H1 (cell line): ENCODE measurements at places on chromosomes 7 and 10.

DNA sequence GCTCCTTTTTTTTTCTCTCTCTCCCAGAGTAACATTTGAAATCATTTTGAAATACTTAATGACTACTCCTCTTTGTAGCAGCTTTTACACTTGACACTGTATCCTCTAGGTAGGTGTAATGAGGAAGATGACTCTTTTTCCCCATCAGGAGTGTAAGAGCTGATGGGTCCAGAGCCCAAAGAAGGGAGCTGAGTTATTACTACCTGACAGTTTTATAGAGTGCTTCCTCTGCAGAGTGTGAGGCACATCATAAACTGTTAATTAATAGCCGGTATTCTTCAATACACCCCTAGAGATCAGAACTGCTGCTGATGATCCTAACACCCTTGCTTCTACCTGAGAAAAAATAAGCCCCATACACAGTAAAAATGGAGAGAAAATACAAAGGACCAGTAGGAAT, 279.8 kb upstream of the SEMA3A start:
- no peak for DNase-seq

DNA sequence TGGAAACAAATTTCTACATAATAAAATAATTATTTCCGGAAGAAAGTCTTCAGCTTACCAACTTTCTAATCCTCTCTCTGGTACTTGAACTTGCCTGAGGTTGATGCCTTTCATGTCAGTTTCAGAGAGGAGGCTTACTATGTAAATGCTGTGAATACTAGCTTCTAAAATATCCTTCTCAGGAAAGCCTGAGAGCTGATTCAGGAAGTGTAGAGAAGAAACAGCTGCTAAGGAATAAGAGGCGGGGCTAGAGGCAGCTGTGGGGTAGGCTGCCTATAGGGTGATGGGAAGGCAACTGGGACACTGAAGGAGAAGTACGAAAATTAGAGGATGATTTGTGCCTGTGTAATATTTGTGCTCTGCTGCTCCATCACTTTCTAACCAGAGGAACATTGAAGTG, 69.3 kb downstream of the AVL9 start:
- DNase-seq: no peak

DNA sequence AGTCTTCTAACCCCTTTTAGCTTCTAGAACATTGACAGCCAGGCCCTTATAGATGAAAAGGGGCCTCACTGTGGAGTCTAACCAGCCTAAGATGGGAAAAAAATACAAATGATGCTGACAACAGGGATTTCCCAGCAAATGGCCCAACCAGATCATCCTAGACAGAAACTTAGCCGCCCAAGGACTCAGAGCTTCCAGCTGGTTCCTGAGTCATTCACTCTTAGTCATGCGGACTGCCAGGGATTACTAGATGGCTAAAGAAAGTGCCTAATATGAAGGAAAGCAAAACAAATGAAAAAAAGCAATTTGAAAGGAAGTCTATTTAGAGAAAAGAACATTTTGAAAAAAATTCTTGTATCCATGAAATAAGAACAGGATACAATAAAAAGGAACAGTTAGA, 23.7 kb downstream of the TSPAN14 start:
- DNase-seq: no peak

GRCh38 chr7:80257756-80258155, 123.1 kb downstream of the GNAI1 start:
- no peak for DNase-seq

- no peak for DNase-seq
These were observed 11.0 kb upstream of the ZNF438 start for GRCh38 chr10:31042670-31043069.

- peak; percentile 73 for DNase-seq
These were observed 223.7 kb downstream of the LHFPL3 start for GRCh38 chr7:104552102-104552501.

DNA sequence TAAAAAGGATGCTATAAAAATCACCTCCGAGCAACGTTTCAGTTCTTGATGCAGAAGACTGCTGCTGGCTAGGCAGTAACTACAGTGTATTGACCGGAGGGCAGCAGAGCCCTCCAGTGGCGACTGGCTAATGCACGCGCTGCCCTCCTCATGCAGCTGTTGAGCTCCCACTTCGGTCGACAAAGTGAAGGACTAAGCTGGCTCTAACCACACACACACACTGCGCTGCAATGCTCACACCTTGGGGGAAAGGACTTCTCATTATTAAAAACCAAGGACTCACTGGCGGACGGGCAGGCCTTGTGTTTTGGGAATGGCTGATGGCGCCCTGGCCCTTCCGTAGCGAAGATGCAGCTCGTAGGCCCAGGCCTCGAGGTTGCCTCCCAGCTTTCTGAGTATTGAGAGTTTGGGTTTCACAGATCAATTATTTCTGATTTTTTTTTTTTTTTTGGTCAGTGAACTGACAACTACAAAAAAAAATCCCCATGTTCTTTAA, 120.9 kb upstream of the DIP2C start:
- DNase-seq: no peak
